ENCODE measurements at places on chromosomes 4 and X. TPM values are rescaled to one million over a fixed set of nuclear protein-coding genes. Genes with fewer than 3 reads are reported as not detected.

The GPM6B gene
- 16.0 TPM for polyA plus RNA-seq

The TMEM144 gene
- polyA plus RNA-seq, result 2.1 TPM

The ARAP2 gene
- polyA plus RNA-seq, result 1.5 TPM

The REELD1 gene
- 0.13 TPM for polyA plus RNA-seq

The HTN1 gene
- not detected for polyA plus RNA-seq

The DDX60 gene
- 8.9 TPM for polyA plus RNA-seq

The HSD17B10 gene
- polyA plus RNA-seq, result 90.4 TPM

The RHOXF1 gene
- not detected for polyA plus RNA-seq

The UGT2B11 gene
- polyA plus RNA-seq, result not detected

The EMCN gene
- polyA plus RNA-seq, result 18.8 TPM

The TKTL1 gene
- polyA plus RNA-seq, result 0.19 TPM

The HPGD gene
- 51.6 TPM for polyA plus RNA-seq

Data from urinary bladder (tissue), 4 donors.